ENCODE measurements at places on chromosomes 1 and 21.

DNA sequence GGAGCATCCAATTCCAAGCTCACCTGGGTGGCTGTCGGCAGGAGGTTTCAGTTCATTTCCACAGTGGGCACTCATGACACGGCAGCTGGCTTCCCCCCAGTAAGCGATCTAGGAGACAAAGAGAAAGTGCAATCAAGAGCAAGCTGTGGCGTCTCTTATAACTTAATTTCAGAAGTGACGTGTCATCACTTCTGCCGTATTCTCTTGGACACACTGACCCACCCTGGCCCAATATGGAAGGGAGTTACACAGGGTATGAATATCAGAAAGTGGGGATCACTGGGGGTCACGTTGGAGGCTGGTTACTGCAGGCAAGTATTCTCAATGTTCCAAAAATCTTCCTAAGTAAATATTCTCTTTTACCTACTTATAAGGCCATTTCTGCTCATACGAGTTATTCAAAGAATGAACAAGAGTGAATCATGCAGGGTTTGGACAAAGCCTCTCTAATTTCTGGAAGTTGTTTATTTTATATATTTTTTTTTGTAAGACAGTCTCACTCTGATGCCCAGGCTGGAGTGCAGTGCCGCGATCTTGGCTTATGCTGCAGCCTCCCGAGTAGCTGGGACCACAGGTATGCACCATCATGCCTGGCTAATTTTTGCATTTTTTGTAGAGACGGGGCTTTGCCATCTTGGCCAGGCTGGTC is 46.5 kb upstream of the GREM2 start:
- peak; percentile 45 for DNase-seq

GRCh38 chr1:195898373-195898772 is 709.9 kb downstream of the KCNT2 start:
- no peak for DNase-seq

DNA sequence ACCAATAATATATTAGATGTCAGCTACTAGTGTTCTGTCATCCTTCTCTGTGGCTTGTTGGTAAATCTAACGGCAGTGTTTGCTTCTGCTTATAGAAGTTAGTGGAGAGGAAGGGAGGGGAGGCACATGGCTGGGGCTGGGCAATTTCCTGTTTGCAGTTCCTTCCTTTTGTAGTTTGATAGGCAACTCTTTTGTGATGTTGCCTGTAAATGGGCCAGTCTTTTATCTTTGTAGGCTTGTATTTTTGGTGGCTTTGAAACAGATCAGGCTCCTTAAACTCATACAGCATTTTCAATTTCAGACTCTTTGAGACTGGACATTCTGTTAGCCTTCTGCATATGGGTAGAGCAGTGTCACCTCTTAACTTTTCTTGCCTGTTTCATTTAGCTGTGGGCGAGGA is 48.1 kb downstream of the CDC14A start:
- DNase-seq: no peak

- no peak for DNase-seq
These were observed at the start of gene CHD5 for GRCh38 chr1:6180268-6180706. TSS of gene CHD5 (minus strand) at chr1:6180321. CDS start at chr1:6180023, 298 bp downstream.

DNA sequence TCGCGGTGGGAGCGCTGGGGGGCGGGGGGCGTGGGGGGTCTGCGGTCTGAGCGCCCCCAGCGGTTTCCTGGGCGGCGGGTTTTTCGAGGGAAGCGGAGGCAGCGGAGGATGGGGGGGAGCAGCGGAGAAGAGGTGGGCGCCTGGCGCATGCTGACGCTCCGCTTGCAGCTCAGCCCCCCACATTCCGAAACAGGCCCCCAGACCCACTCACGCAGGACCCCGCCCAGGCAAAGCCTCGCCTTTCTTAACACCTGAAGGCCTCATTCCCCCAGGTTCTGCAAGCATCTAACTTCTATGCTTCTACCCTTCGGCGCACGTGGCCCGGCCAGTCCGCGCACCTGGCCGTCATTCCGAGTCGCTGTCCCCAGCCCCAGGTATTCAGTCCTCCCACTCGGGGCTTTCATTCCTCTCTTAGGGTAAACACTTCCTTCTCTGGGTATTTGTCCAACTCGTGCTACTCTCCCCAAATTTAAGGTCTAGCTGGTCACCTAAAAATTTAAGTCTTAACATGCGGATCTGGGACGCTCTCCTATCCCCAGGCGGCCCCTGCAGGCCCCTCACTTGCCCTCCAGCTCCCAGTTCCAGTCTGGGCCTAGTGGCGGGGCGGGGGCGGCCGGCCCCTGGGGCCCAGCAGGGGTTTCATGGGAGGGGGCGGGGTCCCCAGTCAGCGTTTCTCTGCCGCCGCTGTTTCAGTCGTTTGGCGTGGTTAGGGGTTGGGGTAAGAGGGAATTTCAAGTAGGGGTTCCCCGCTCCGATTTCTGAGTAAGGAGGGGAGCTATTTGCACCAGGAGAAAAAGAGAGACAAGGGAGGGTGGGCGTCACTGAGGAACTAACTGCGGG is 2.8 kb upstream of the ZBTB7B start:
- no peak for DNase-seq

DNA sequence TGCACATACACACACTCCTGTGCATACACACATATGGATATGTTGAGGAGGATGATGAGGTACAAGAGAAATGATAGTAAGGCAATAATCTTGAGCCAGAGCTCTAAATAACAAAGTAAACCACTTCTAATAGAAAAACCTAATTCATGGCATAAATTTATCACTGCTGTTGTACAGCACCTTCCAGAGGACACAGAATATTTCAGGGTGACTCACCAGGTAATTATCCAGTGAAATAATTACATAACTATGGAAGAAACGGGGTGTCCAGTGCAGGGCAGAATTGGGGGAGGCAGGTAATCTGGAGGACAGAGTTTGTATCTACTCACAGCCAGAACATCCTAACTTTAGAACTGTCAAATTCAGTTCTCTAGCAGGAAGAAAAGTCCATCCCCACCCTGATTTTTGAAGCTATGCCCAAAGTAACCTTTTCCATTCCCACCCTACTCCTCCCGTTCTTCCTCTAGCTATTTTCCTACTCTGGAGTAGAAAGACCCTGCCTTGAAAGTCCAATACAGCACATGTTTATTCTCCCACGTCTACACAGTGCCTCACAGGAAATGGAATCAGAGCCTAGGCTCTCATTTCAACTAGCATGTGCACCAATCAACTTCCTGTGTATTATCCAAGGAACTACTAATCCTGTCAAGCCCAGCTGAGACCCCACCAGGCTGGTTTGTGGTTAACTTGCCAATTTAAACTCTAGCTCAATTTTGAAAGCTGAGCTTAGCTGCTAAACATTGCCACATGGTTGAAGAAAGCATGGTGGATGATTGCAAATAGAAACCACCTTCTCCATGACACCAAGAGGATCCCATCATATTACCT is 96.6 kb downstream of the PTPN14 start:
- DNase-seq: peak; percentile 68

DNA sequence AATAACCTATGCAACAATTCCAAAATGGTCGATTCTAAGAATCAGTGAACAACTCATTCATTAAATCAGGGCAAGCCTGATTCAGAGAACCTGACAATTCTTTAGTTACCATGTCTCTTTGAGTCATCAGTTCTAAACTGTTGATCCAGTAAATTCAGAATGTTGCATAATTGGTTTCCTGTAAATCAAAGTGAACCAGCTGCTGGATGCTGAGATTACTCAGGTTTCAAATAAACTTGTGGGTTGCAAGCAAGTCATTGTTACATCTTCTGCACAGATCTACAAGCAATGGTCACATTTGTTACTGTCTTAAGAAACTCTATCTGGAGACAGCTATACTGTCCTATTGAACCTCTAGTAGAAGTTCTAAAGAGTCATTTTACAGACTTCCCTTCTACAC is 16.5 kb downstream of the PLA2G2D start:
- peak; percentile 71 for DNase-seq

DNA sequence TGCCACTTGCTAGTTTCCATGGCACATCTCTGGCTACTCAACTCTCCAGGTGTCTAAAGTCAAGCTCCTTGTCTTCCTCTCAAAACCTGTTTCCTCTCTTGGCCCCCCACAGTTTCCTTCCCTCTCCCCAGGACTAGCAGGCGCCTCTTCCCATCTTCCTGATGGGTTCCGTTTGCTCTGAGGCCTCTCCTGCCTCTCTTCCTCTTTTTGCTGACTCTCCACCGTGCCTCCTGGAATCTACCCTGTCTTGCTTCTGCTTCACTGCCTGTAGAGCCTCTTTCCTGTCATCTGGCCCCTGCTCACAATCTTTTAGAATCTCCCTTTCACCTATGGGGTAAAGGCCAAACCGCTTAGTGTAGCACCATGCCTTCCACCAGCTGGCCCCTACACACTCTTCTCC is 21.8 kb upstream of the LHX4 start:
- no peak for DNase-seq

DNA sequence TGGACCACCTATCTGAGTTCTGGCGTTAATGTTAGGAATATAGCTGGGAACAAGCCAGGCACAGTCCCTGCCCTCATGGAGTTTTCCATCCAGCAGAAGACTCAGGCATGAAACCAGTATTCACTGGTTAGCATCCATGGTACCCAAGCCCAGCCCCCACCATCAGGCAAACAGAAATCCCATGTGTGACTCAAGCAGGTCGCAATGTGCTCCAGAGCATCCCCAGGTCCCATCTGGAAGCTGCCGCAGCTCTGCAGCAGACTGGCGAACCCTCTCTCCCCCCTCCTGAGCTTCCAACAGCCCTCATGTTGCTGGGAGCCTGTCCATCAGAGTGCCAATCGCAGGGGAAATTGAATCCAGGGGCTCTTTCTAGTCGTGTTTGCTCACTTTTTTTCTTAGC is 174.2 kb downstream of the RRAGC start:
- DNase-seq: no peak

GRCh38 chr1:87278825-87279535 is 49.7 kb upstream of the LMO4 start:
- DNase-seq: no peak

GRCh38 chr1:179941454-179941853 is 13.2 kb upstream of the CEP350 start:
- no peak for DNase-seq

GRCh38 chr1:147080671-147081394 is 91.4 kb downstream of the PRKAB2 start:
- no peak for DNase-seq

DNA sequence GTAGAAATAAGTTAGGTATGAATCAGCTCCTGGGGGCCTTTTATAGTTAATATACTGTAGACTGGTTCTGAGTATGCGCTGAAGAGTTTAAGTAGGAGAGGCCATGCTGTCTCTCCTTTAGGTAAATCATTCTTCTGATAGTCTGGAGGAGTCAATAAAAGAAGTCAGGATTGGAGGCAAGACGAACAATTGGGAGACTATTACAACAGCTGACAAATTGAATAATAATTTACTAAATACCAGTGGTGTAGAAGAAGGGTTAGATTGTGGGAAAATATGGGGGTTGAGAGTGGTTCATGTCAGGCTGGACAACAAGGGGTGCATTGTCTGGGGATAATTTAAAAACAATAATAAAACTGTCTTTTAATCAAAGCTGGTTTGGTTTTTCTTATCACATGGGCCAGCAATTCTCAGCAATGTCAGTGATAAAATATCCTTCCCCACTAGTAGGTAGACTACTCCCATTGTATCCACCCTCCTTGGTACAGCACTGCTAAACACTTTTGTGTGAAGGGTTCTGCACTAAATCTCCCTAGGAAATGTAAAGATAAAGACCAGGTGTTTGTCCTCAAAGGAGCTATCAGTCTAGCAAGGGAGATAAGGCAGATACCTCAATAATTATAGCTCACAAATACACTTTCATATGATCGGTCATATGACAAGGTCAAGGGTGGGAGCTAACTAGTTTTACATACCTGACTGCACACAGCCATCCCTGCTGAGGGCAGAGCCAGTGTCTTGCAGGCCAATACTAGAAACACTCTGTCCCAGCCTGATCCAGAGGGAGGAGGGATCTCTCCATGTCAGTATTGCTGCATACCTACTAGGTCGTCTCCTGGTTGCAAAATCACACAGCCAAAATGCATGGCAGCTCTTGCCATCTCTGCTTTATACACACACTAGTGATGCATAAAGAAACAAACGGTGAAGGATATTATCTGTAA is 299.7 kb downstream of the VAV3 start:
- DNase-seq: no peak

DNA sequence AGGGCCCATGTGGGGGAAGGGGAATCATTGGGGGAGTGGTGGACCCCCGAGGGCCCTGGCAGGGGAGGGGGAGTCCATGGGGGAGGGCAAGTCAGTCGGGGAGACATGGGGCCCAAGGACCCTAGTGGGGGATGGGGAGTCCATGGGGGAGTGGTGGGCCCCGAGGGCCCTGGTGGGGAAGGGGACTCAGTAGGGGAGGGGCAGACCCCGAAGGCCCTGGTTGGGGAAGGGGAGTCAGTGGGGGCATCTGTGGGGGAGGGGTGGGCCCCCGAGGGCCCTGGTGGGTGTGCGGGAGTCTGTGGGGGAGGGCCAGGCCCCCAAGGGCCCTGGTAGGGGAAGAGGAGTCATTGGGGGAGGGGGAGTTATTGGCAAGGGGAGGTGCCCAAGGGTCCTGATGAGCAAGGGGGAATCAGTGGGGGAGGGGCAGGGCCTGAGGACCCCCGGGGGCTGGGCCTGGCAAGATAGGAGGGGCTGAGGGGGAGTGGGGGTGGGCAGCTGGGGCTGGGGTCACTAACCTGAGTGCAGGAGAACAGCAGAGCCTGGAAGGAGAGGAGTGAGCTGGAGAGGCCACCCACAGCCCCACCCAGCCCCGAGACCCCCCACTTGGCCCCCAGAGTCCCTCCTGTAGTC is 2.1 kb downstream of the MXRA8 start:
- no peak for DNase-seq

DNA sequence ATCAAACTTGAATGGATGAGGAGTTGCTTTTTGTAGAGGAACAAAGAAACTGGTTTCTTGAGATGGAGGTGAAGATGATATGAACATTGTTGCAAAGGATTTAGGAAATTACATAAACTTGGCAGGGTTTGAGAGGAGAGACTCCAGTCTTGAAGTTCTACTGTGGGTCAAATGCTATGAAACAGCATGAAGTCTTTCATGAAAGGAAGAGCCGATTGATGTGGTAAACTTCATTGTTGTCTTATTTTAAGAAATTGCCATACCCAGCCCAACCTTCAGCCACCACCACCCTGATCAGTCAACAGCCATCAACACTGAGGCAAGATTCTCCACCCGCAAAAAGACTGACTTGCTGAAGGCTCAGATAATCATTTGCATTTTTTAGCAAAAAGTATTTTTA is 52.2 kb downstream of the SIPA1L2 start:
- no peak for DNase-seq
